ENCODE measurements at places on chromosomes 1 and 21. TPM values are rescaled to one million over a fixed set of nuclear protein-coding genes. Genes with fewer than 3 reads are reported as not detected.

DNA sequence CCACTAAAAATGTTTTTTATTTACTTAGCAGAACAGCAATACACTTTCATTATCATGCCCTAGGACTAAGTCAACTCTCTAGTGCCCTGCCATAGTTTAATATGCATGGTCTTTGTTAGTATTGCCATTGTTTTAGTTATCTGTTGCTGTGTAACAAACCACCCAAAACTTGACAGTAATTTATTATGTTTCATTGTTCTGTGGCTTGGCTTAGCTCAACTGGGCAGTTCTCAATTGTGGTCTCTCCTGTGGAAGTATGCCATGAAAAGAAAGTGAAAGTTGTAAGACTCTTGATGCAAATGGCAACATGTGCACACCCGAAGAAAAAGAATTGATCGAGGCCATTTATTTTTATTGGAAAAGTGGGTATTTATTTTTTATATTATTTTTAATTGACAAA is 206.3 kb upstream of the KCTD3 start:
- H3K4me3 ChIP-seq: no peak overlapping the region
- H3K27me3 ChIP-seq: no peaks in the 10 kb centered on the region
- no peak for DNase-seq
- no peak overlapping the region for H3K27ac ChIP-seq

DNA sequence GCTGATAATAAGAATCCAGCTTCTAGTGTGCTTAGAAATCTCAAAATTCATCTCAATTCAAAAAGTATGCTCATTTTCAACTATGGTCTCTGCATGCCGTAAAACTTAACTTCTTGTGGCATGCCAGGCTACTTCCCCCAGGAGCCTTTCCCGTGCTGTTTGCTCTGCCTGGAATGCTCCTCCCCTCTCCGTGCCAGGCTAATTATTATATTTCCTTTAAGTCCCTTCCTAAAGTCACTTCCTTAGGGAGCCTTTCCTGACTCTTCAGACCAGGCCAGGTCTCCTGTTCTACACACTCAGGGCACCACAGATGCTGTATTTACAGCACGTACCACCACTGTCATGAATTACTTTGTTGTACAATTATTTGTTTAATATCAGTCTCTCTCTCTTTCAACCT is 67.1 kb upstream of the PPP2R5A start:
- no peaks in the 10 kb centered on the region for H3K36me3 ChIP-seq
- no peaks in the 10 kb centered on the region for H3K27me3 ChIP-seq
- H3K4me1 ChIP-seq: no peaks in the 10 kb centered on the region
- H3K27ac ChIP-seq: no peak overlapping the region
- no peak for DNase-seq
- H3K4me3 ChIP-seq: no peak overlapping the region

DNA sequence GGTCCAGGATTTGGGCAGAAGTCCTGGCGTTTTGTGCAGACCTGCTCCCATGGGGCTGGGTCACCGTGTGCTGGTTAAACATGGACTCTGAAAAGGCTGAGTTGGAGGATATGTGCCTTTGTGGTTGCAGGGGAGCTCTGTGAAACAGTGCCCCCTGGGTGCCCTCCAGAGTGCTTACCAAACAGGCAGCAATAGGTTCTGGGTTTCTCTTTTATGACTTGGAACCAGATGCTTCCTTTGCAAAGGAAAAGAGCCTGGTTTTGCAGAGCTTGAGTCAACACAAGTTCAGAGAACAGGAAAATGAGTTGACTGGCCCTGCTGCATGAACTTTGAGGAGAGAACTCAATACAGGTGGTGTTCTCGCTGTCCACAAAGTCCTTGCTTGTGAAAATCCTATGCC is 288.9 kb downstream of the TM2D1 start:
- H3K36me3 ChIP-seq: no peaks in the 10 kb centered on the region
- no peak overlapping the region for H3K4me3 ChIP-seq
- no peaks in the 10 kb centered on the region for H3K27me3 ChIP-seq
- no peak for DNase-seq

DNA sequence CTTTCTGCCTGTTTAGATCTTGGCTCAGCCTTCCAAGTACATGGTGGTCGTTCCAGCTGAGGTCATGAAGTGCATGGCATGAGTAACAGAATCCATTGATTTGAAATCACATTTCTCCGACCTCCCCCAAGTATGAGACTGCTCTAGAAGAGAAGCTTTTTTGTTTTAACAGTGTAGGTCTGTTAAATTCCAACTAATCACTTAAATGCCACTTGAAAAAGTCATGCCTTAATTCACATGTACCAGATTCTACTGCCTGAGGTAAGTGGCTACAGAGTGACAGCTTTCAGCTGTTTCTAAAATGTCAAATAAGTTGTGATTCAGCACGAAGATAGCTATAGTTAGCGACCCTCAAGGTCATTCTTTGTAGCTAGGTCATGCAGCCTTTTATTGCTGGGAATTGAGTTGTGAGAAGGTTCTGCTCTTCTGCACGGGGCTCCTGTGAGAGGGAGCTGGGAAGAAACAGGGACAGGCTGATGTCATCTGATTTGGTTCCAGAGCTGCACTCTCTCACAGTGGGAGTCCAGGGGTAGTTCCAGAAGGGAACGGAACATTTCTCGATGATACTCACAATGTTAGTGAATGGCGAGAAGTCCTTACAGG is 112.7 kb downstream of the VPS13D start:
- no peak overlapping the region for H3K27ac ChIP-seq
- H3K4me1 ChIP-seq: no peaks in the 10 kb centered on the region
- no peaks in the 10 kb centered on the region for H3K27me3 ChIP-seq
- H3K36me3 ChIP-seq: no peaks in the 10 kb centered on the region

GRCh38 chr1:54811739-54812655 is 10.9 kb upstream of the TTC22 start:
- no peak overlapping the region for H3K27ac ChIP-seq
- no peak for DNase-seq
- no peaks in the 10 kb centered on the region for H3K4me1 ChIP-seq
- H3K36me3 ChIP-seq: no peaks in the 10 kb centered on the region

DNA sequence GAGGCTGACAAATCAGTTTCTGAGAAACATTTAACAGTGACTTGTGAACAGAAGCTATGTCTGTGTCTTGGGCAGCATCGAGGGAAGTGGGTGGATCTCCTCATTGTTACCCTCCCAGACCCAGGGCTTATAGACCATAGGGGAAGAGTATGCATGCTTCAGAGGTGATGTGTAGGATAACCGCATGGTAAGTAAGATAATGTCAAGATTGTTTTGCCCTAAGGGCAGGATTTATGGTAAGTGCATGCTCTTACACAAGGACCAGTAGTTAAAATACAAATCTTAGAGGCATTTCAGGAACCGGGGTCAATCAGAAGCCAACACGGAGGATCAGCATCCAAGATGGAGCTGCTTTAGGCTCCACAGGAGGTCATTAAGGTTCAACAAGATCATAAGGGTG is 7.7 kb upstream of the PRMT2 start:
- H3K27me3 ChIP-seq: no peaks in the 10 kb centered on the region
- no peak for DNase-seq
- H3K36me3 ChIP-seq: no peaks in the 10 kb centered on the region
- no peak overlapping the region for H3K4me3 ChIP-seq

DNA sequence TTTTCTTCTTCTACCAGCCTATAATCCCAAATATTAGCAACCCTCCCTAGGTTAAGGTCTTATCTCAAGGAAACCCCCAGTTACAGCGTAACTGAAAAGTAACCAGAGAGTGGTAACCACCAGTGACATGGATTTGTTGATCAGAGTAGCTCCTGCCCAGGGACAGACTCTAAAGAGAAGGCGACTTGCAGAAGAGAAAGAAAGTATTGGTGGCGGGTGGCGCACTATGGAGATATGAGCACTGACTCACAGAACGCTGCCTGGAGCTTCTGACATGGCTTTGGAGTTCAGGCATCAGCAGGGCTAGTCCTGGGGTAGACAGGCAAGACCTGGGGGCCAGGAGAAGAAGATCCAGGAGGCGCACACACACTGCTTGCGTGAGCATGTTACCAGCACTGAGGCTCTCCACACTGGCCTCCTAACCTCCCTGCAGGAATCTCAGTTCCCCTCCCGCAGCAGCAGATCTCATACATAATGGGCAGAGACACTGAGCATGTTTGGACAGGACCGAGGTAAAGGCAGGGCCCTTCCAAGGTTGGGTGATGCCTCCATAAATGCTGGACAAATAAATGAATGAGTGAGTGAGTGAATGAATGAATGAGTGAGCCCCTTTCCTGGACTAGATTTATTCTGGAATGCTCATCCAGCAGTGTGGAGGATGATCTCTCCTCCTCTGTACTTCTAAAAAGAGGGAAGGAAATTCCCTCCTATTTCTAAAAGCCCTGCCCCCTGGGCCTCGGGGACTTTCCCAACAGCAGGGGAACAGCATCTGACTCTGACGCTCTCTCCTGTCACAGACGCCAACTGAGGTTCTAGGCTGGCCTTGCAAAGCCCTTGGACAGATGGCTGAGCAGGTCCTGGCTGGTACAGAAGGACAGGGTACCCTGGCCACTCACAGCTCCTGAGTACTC is 175.5 kb downstream of the CLIC6 start:
- no peak for DNase-seq
- H3K4me1 ChIP-seq: peaks cover 16% of the 10 kb centered on the region
- H3K36me3 ChIP-seq: no peaks in the 10 kb centered on the region

DNA sequence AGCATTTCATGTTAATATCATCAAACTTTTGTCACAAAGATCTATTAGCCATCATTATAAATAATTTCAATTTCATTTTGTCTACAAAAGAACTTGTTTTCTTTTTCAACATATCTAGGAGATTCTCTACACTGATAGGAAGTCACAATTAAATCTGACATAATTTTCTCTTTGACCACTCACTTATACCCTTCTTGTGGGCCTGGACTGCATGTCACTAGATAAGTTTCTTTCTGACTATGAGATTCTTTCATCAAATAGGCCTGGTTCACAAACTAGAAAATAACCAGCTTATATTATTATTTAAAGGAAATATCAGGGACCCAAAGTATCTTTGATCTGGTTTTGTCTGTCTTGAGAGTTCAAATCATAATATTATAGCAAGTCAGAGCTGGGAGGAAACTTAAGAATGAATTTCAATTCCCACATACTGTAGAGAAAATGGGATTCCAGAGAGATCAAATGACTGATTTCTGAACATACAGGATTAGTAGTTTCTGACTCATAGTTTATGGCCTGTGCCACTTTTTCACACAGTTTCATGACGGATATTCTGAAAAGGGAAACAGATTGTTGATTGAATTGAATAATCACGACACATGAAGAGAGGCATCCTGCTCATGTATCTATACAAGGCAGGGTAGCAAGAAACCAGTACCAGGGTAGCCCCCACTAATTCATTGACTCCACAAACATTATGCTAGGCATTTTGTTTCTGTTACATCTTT is 355.8 kb downstream of the GPATCH2 start:
- H3K36me3 ChIP-seq: no peaks in the 10 kb centered on the region
- no peaks in the 10 kb centered on the region for H3K27me3 ChIP-seq
- no peak for DNase-seq
- no peaks in the 10 kb centered on the region for H3K4me1 ChIP-seq
- H3K27ac ChIP-seq: no peak overlapping the region

GRCh38 chr1:175824079-175824478 is 80.7 kb upstream of the TNR start:
- no peak for DNase-seq
- no peak overlapping the region for H3K27ac ChIP-seq
- H3K4me3 ChIP-seq: no peak overlapping the region
- H3K36me3 ChIP-seq: no peaks in the 10 kb centered on the region
- no peaks in the 10 kb centered on the region for H3K27me3 ChIP-seq

GRCh38 chr1:28190996-28191645 is 14.6 kb upstream of the PTAFR start:
- no peaks in the 10 kb centered on the region for H3K4me1 ChIP-seq
- H3K27me3 ChIP-seq: no peaks in the 10 kb centered on the region

DNA sequence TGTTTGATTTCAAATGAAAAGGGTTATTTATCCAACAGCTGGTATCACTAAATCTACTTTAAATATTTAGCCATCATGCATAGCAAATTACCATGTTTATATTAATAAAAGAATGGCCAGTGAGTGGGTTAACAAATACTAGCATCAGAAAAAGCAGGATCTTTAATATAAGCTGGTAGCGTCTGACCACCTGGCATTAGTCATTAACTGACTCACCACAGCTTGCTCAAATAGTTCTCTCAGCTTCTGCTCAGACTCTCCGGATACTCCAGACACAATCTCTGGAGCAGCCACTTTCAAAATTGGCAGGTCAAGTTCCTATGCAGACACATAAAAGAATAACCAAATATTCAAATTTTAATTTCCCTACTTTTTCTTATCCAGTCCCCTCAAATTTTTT is 29.6 kb downstream of the NVL start:
- no peak overlapping the region for H3K27ac ChIP-seq
- no peak for DNase-seq
- no peaks in the 10 kb centered on the region for H3K4me1 ChIP-seq
- no peak overlapping the region for H3K4me3 ChIP-seq
- no peaks in the 10 kb centered on the region for H3K36me3 ChIP-seq

PTPRC gene
- total RNA-seq: 9.5 TPM

CAPN8 gene
- 5.6 TPM for total RNA-seq

ATP8B2 gene
- total RNA-seq: 88.9 TPM

DNAJC16 gene
- 27.2 TPM for total RNA-seq
